Right ventricle myocardium inferior (tissue), 1 donor: ENCODE measurements at places on chromosomes 7 and 10. TPM values are rescaled to one million over a fixed set of nuclear protein-coding genes. Genes with fewer than 3 reads are reported as not detected.

GRCh38 chr7:103076764-103077163, 1.8 kb downstream of the ARMC10 start:
- DNase-seq: peak; percentile 68

DNA sequence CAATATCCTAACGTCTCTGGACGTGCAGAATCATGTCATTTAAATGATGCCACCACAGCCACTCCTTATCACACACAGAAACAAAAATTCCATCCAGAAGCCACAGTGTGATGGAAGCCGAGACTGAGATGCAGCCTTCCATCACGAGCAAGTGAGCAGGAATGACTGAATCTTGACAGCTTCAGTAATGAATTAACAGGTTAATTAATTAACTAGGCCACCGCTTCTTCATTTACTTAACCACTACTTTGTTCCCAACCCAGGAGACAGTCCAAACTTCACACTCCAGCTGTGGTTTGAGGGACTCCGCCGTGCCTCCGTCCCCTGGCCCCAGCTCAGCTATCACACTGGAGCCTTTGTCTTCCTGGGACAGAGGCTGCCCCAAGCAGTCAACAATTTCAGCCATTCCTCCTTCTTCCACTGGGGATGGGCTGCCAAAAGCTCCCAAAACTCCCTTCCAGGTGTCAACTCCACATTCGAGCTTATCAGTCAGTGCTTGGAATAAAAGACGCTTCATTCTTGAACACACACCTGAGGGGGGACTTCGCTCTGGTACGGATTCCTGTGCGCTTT, 65.9 kb downstream of the FGFR2 start:
- DNase-seq: no peak

DNA sequence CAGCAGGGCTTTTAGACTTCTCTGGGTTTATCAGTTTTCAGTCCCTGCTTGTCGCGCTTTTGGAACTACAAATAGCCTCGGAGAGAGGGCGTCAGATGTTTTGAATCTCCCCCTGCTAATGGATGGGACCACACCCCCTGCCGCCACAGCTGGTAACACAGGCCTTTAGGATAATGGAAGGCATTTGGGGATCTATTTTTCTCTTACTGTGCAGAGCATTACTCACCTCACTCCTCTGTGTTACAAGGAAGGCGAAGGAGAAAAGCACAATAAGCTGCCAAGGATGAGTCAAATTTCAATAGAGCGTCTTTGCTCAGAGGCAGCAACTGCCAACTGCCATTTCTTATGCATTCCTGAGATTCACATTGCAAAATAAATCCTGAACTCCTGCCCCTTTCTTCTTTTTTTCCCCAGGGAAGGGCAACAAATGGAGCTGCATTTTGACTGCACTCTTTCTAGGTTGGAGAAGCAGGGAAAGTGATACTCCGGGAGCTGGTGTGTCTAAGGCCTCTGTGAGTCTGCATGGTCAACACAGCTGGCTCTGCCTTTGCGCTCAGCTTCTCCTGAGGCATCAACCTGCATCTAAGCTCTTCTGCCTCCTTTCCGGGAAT, 31.5 kb upstream of the SMNDC1 start:
- no peak for DNase-seq

GRCh38 chr10:122249303-122249850, 21.7 kb upstream of the BTBD16 start:
- DNase-seq: no peak

- no peak for DNase-seq
Measured at GRCh38 chr10:85901599-85901998, 465.0 kb downstream of the GRID1 start.

- DNase-seq: no peak
Measured at GRCh38 chr7:149690688-149691446, 82.5 kb downstream of the ZNF467 start.

DNA sequence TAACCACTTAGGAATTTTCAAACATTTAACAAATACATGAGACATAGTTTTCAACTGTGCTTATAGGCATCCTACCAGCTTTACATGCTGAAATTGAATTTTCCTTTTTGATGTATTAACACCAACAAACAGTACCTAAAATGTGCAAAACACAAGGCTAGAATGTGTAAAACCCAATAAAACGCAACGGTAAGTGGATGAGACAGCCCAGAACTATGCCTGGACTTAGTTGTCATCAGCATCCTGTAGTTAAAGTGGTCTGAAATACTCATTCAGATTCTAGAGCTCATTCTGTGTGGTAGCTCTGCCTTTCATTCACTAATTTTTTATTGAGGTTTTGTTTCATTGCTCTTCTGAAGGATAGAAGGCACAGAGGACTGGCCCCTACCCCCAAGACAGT, 137.1 kb downstream of the BMPER start:
- DNase-seq: no peak

RASA4 gene
- total RNA-seq: 17.1 TPM

NPTX2 gene
- total RNA-seq: 3.1 TPM

DNA sequence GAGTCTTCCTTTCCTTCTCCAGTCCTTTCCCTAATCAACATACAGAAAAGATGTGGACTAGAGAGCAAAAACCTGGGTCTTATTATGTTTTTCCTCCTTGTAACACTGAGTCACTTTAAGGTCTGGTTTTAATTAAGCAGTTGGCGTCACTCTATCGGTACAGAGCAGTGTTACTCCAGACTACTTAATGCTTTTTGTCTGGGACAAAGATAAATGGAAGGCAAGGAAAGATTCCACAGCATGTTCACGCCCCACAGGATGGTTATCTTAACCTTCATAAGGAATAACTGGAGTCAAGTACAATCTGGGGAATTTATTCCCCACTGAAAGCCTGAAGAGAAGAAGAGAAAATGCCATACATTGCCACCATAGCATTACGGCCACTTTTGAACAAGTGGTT, 145.7 kb downstream of the ELAPOR2 start:
- no peak for DNase-seq

DNA sequence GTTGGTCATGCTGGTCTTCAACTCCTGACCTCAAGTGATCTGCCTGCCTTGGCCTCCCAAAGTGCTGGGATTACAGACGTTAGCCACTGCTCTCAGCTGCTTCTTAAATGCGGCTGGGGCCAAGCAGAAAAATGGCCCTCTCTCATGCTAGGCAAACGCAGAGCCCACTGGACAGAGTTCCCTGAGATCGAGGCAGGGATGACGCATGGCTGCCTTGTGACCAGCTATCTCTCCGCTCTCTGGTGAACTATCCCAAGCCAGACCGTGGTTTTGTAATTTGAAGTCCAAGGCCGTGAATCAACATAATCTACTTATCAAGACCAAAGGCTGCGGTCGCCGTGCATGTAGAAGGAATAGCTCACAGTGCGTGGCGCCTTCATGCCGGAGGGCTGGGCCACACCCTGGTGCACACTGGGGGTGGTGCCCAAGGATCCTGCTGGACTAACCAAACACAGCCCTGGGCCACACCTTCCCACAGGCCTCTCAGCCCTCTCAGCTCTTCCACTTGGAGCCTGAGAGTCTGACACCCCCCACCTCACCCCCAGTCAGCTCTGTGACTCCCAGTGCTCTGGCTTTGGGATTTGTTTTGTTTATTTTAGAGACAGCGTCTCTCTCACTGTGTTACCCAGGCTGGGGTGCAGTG, 88.1 kb upstream of the CUX1 start:
- DNase-seq: peak; percentile 81

GRCh38 chr7:86668315-86668714, 24.6 kb downstream of the GRM3 start:
- DNase-seq: no peak

DNA sequence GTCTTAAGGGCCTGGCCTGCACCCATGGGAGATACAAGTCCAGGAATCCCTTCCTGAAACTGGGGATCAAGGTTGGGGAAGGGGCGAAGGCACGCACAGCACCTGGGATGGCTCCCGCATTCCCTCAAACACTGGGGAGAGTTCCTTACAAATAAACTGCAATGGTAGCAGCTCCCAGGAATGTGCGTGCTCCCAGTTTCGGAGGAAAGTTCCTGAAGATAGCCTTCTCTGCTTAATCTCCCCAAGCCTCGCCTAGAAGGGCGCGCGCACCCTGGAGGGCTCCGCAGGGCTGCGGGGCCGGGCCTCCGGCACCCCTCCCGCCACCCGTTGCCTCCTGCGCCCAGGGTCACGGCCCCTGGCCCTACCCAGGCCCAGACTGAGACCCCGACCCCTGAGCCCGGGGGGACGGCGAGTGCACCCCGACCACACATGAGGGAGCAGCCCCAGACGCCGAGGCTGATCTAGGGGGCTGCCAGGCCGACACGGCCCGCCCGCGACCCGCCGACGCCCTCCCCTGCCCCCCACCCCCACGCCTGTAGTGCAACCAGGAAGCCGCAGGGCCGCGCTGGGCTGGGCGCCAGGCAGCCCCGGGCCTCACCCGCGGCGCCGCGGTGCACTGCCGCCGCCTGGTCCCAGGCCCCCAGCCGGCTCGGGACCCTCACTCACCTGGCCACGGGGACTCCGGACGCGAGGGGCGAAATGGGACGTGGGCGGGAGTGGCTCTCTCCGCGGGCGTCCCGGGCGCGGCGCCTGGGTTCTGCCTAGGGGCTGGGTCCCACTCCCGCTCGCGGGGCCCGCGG, 460 bp downstream of the ANXA11 start:
- peak; percentile 84 for DNase-seq

DNA sequence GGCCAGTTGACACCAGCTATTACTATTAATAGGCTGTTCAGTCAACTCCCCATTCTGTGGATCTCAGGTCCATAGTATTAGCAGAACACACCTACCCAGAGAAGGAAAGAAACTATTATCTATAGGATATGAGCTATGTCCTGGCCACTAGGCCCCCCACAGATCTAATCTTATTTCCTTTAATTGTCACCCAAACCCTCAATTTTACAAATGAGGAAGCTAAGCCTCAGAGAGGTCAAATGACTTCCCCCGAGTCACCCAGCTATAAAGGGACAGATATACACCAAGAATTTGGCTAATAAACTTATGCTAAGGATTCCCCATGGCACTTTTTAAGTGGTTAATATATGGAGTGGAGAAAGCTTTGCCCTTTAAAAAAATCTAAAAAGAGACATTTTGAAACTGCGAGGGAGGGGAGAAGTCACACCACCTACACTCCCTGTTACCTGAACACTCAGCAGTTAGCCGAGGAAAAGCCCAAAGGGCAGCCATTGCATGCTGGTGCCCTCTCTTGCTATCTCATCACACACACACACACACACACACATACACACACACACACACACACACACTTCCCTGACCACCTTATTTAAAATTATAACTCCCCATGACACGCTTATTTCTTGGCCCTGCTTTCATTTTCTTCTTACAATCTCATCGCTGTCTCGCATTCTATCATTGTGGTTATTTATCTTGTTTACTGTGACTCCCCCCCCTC, 157.0 kb upstream of the ADO start:
- DNase-seq: no peak

IRF5 gene
- 3.3 TPM for total RNA-seq

- DNase-seq: no peak
Measured at GRCh38 chr7:76267894-76268183, 34.6 kb upstream of the HSPB1 start.

- DNase-seq: peak; percentile 77
Measured at GRCh38 chr10:36254199-36254598, 612.1 kb upstream of the FZD8 start.

- DNase-seq: no peak
Measured at GRCh38 chr7:140506788-140507464, 27.6 kb upstream of the MKRN1 start.

ABCB1 gene
- total RNA-seq: 4.5 TPM
